ENCODE measurements at places on chromosomes 12 and 14.

GRCh38 chr12:59904874-59905521 is 309.2 kb downstream of the SLC16A7 start:
- DNase-seq, result no peak

DNA sequence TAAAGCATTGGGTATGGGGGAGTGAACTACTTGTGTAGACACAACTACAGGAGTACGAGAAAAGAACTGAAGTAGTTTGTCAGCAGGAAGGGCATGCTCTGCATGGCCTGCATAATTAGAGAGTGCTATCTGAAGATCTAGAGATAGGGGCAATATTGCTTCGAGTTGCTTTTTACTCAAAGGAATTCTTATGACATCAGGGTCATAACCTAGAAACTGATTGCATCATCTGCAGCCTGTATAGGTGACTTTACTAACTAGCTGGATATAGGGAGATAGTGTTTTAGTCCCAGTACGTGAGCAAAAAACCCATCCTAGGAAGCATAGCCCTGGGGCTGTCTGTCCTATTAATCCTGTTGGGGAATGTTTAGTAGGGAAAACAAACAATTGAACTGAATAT is 39.8 kb downstream of the TMTC3 start:
- no peak for DNase-seq

- DNase-seq, result no peak
Measured at GRCh38 chr14:105158794-105159193, 9.8 kb downstream of the JAG2 start.

- no peak for DNase-seq
Measured at GRCh38 chr14:22897357-22897756, 14.3 kb downstream of the REM2 start.

GRCh38 chr14:69342928-69343525 is 55.1 kb downstream of the ERH start:
- no peak for DNase-seq

DNA sequence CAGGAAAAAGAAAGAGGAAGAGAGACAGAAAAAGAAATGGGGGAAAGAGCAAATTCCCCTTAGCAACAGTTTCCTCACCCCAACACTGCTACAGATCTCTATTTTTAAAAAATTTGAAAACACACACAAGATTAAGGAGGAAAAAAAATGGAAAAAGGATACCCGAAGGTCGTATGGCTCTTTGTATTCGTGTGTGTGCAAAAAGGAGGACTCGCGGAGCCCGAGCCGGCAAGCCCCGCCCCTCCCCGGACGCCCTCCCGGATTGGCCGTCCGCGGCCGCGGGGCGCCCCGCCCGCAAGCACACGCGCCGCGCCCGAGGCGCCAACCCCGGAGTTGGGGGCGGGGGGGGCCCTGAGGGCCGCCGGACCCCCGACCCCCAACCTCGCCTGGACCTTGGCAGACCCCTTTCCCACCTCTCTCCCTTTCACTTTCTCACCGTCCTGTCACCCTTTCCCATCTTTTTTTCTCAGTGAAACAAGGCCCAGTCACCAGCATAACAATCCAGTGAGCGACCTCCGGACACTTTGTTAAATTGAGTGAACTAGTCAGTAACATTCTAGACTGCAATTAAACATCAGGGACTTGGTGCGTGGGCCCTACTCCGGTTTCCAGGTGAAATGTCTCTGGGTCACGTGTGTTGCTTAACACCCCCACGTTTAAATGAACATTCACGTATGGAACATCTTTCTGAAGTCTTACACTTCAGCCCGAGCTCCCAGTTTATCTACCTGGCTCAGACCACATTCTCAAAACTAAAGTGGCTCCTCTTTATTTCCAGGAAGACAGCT is at the start of gene C14orf93:
Gene C14orf93, minus strand, starts transcription at position 205 of the 788 bp plus-strand sequence. CDS start 11,120 bp downstream, outside the sequence.
- peak; percentile 78 for DNase-seq

GRCh38 chr12:6279631-6280030 is 30.9 kb upstream of the PLEKHG6 start:
- no peak for DNase-seq

GRCh38 chr12:82357845-82358199 is 365 bp downstream of the CCDC59 start:
- no peak for DNase-seq
